Activated naive CD8-positive, alpha-beta T cell treated with anti-CD3 and anti-CD28 coated beads, Interleukin-2, amount 10 ng/mL, durations not matched to agents 7 days and 5 days (primary cell): ENCODE measurements at places on chromosomes 2 and 18.

GRCh38 chr2:159550231-159550630 is 66.1 kb downstream of the BAZ2B start:
- DNase-seq = no peak

DNA sequence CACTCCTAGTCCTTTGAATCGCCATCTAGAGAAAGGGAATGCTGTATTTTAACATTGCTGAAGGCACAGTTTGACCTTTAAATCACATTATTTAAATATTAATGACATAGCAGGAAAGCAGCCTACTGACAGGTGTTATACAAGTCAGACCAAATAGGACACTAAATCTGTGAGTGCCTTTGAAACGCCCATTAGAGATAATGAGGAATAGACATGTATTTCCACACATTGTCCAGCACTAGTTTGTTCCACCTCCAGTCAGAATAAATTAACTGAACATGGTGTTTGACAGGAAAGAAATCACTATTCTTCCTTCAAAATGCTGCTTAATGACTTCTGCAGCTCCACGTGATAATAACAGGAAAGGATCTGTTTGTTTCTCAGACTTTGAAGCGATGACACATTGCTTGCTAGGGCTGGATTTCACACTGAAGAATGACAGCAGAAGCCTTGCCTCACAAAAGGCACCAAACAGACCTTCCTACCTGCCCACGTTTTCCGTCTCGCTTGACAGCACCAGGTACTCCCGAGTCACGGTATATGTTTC is 90.5 kb upstream of the DDX18 start:
- no peak for DNase-seq

GRCh38 chr2:3481736-3482362 is 37.5 kb downstream of the ADI1 start:
- no peak for DNase-seq

- DNase-seq = no peak
Observed at GRCh38 chr2:154133823-154134222, 262.1 kb downstream of the GALNT13 start.

DNA sequence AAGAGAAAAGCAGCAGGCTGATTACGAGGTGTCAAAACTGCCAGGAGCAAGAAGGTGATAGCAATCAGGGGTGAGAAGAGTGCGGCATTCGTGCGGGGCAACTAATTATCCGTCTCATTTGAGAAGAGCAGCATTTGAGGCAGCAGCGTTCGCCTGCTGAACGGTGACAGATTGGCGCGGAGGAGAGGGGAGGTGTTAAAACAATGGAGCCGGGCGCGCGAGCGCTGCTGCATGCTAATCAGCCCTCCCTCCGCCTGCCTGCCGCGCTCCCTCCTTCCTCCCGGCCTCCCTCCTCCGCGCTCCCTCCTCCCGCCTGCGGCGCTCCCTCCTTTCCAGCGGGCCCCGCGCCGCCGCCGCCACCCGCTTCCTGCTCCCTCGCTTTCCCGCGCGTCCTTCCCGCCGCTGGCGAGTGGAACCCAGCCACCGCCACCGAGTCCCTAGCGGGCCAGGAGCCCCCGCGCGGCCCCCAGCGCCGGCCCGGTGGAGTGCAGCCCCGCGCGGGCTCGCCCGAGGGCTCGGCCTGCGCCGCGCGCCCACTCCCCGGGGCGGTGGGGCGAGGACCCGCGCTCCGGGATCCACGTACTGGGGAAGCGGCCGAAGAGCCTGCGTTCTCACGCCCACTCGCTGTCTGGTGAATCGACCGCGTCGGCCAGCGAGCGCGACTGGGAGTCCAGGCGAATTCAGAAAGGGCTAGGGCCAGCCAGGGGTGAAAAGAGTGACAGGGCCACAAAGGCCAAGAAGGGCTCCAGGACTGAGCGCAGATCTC is 69.5 kb upstream of the PSMD14 start:
- DNase-seq = peak; percentile 68

DNA sequence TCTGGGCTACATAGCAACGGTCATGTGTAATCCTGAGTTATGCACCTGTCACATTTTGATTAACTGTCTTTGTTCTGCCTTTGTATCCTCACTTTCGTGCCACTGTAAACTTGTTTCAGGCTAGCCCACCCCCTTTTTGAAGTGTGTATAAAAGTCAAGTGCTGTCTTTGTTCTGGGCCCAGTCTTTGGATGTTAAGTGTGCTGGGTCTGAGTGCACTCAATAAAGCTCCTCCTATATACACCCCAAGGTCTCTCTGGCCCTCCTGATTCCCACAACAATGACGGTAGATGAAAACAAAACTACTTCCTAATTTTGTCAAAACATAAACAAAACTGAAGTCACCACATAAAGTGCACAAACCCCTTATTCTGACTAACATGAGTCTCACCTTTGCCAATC is 633.4 kb downstream of the DSC3 start:
- no peak for DNase-seq

DNA sequence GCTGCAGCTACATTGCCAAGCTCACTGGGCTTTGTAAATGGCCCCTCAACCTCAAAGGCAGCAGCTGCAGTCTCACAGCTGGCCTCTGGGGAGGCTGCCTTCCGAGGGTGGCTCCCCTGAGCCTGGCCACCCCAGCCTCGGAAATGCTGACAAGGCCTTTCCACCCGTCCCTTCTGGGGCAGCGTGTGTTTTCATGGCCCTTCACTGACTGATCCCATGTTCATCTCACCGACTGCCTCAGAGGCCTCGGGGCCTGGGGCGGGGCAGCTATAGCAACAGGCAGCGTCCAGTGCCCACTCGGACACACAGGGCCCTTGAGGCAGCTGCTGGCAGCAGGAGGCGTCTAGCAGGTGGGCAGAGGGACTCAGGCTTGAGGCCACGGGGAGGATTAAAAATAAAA is 149.7 kb downstream of the GLI2 start:
- DNase-seq = no peak

DNA sequence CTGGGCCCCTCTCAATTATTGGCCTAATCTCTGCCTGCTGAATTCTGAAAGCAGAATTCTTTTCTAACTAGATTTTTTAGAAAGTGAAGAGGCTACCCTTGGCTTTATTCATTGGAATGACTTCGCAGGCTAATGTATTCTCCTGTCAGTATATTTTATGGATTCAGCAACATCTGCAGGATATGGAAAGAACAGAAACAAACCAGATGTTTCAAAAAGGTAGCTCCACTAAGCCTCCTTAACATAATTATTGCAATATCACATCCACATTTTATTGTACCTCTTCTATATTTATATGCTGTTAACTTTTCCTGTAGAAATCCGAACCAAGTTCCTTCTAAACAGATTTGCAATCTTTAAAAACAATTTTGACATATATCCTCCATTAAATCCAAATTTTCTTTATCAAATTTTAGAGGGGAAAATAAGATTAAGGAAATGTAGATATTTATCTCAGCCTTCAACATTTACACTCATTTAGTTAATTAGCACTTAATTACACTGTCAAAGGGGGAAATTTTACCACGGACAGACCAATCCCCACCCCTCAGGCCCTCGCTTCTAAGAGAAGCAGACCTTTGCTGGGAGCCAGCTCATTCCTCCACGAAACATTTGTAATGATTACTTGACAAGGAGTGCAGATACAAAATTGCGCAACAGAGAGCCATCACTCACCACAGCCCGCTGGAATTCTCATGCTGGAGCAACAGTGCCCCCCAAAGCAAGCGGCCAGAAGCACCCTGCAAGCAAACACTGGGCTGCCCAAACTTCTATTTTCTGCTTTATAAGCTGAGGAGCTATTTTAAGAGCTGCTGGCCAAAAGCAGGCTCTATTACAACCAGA is 253.4 kb downstream of the ETAA1 start:
- DNase-seq = no peak

GRCh38 chr2:65357959-65358294 is 74.5 kb downstream of the SPRED2 start:
- no peak for DNase-seq

GRCh38 chr2:2646433-2647051 is 315.5 kb upstream of the MYT1L start:
- peak; percentile 47 for DNase-seq

GRCh38 chr2:174263997-174264396 is 15.7 kb upstream of the OLA1 start:
- no peak for DNase-seq

- no peak for DNase-seq
Observed at GRCh38 chr2:179917272-179917671, 55.9 kb upstream of the ZNF385B start.

DNA sequence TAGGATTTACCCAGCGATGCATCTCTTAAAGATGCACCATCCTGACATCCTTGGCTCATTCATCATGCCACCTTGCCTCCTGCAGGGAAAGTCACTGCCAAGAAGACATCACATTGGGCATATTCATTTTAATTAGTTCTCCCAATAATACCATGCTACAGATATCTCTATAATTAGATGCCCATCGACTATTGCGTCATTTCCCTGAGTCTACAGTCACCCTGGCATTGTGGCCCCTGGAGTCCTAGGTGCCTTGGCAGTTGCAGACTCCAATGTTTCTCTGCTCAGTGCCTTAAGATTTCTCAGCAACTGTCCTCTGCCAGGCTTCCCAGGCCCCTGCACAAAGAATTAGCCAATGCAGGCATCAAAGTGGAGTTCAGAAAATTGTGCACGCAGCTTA is 32.6 kb downstream of the RDH14 start:
- DNase-seq = no peak

GRCh38 chr18:14933964-14934363 is 186.0 kb downstream of the ANKRD30B start:
- DNase-seq = no peak

GRCh38 chr18:75033516-75033915 is 175.4 kb downstream of the PTGR3 start:
- DNase-seq = no peak

DNA sequence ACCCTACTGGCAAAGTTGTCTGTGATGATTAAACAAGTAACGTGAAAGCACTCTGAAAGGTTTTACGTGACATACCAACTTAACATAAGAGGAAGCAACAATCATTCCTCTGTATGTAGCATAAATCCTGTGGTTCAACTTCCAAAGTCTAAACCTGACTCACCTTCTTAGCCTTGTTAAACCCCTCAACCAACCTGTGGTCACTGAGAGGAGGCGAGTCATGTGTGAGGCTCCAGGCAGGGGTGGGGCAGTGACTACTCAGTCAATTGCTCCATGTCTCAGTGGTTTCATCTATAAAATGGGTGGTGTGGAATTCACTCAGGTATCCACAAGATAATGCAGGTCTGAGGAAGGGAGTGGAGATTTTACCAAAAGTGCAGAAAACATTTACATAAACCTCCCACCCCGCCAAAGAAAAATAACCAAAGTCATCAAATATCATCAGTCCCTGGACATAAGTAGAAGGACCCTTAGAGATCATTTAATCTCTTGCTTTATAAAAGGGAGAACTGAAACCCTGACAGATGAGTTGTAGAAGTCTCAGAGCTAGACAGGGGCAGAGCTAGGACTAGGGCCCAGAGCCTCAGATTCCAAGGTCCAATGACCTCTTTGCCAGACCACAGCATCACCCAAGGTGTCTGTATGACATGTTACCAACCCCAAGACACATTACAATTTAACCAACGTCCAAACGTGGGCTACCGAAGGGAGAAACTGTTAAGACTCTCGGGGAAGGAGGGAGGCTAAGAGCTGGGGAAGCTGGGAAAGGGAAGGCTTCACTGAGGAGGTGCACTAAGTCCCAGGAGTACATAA is 3.7 kb upstream of the PCBP1 start:
- DNase-seq = no peak

GRCh38 chr2:47174733-47175361 is 19.7 kb upstream of the STPG4 start:
- DNase-seq = no peak

DNA sequence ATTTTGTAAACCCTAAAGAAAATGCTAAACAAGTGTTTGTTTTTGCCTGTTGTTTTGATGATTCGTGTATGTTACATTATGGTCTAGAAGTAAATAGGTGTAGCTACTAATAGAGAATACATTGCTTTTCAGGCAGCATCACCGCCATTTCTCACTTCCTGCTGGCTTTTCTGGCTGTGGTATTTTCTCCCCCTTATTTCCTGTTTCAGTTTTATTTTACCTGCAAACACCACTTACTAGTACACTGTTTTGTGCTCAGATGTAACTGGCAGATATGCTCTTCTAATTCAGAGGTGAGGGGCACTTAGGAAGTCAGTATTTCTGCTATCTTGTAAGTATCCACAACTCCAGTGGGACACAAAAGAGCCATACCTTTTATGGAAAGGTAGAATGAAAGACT is 38.1 kb upstream of the SLC3A1 start:
- no peak for DNase-seq
